ENCODE measurements at places on chromosomes 5 and 9. TPM values are rescaled to one million over a fixed set of nuclear protein-coding genes. Genes with fewer than 3 reads are reported as not detected.

Gene C6
- total RNA-seq, result not detected

Gene HRH2
- total RNA-seq, result 70.4 TPM

Gene TCF7
- 113 TPM for total RNA-seq

DNA sequence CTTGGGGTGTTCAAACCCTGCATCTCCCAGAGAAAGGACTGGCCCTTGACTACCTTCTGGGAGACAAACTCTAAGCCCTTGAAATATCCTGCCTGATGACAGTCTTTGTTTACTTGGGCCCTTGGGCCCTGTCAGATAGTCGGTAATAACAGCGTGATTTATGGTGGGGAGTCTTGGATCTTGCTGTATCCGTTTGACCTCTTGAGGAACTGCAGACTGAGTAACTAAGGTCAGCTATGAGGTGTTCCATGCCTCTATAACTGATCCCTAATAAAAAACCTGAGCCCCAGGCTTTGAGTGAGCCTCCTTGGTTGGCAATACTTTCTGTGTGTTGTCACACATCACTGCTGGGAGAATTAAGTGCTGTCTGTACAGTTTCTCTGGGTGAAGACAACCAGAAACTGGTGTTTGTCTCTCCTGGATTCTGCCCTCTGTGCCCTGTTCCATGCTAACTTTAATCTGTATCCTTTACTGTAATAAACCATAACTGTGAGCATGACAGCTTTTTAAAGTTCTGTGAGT lies 56.2 kb upstream of the ANKRD33B start:
- H3K4me3 ChIP-seq, result no peak overlapping the region
- H3K4me1 ChIP-seq, result no peaks in the 10 kb centered on the region
- peaks cover 8% of the 10 kb centered on the region for H3K27me3 ChIP-seq
- no peak overlapping the region for H3K27ac ChIP-seq
- no peak for DNase-seq
- no peaks in the 10 kb centered on the region for H3K36me3 ChIP-seq

DNA sequence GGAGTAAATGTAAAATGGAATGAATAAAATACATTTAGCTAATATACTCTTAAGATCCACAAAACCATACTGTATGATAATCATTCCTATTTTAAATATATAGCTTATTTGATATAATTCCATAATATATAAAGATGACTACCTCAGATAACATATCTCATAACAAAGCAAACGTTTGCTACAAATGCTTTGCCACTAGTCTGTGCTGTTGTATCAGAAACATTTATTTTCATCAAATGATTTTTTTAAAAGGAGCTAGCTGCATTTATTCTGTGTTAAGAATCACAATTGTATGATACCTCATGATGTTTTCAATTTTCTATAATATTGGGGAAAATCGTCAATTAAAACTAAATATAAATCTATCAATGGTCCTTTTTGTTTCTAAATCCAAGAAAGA lies 567.2 kb downstream of the PTPRD start:
- no peak overlapping the region for H3K4me3 ChIP-seq
- H3K27ac ChIP-seq, result no peak overlapping the region
- H3K27me3 ChIP-seq, result no peaks in the 10 kb centered on the region
- no peak for DNase-seq

All from activated CD4-positive, alpha-beta T cell treated with anti-CD3 and anti-CD28 coated beads, Interleukin-2, amount 10 ng/mL, durations not matched to agents 24 days and 14 days (primary cell).